Nasal cavity respiratory epithelium epithelial cell of viscerocranial mucosa (primary cell): ENCODE measurements at places on chromosomes 13 and 19. TPM values are rescaled to one million over a fixed set of nuclear protein-coding genes. Genes with fewer than 3 reads are reported as not detected.

Gene PLPP2
- total RNA-seq = 45.5 and 91.3 TPM in 2 replicates

Gene CGB7
- total RNA-seq = 1.4 and 2.3 TPM in 2 replicates

Gene SPC24
- 0.34 and 0.43 TPM in 2 replicates for total RNA-seq

Gene CRX
- total RNA-seq = not detected in 2 replicates

Gene CCL25
- not detected in 2 replicates for total RNA-seq

Gene KIR2DL1
- total RNA-seq = not detected in 2 replicates

Gene MAP2K7
- 15.4 and 20.9 TPM in 2 replicates for total RNA-seq

Gene BBC3
- 8.9 and 9.0 TPM in 2 replicates for total RNA-seq

Gene ZBTB7A
- total RNA-seq = 22.2 and 67.0 TPM in 2 replicates

Gene MAP4K1
- 0.14 TPM in 1 of 2 replicates, not detected in the other for total RNA-seq

Gene PRX
- total RNA-seq = 1.4 and 2.6 TPM in 2 replicates

Gene ZNF813
- total RNA-seq = 6.8 and 8.0 TPM in 2 replicates

Gene SSC5D
- total RNA-seq = 0.36 TPM in 1 of 2 replicates, not detected in the other

Gene CDX2
- total RNA-seq = not detected in 2 replicates

Gene GFY
- total RNA-seq = not detected in 2 replicates

Gene CKM
- not detected in 2 replicates for total RNA-seq

Gene C1QTNF9B
- total RNA-seq = not detected in 2 replicates
